ENCODE measurements at places on chromosomes 5 and 9.

GRCh38 chr5:79886456-79886855, 104.6 kb downstream of the MTX3 start:
- DNase-seq = no peak

- no peak for DNase-seq
Observed at GRCh38 chr5:72228960-72229359, 91.1 kb downstream of the MRPS27 start.

DNA sequence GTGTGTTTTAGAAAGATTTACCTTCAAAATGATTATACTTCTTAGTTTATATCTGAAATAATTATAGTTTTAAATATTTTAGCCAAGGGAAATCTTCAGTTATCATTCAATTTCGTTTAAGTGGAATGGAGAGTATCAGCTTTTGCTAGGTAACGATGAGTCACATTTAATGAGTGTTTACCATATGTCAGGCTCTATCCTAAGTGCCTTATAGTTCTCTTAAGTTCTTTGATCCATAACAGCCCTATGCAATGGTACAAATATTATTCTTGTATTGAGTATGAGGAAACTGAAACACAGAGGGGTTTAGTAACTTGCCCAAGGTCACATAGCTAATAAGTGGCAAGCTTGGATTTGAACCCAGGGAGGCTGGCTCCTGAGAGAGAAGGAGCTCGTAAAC, 37.5 kb upstream of the SHB start:
- no peak for DNase-seq

DNA sequence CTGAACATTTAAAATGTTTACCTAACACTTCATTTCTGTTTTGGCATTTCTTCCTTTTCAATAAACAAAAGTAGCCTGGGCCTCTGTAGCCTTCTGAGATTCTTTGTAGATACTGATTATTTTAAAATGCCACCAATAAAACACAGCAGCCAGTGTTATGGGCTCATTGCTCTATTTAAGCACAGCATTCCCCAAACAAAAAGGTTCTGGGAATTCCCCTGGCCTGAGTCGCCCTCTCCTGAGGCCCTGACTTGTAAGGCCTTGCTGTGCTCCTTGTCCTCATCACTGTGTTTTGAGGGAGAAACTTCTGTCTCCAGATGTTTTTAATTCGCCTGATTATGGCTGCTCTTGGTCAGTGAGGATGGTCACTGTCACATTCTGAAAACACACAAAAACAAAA, 33.0 kb upstream of the CTXN3 start:
- no peak for DNase-seq

GRCh38 chr9:84212246-84212645, 128.3 kb downstream of the SLC28A3 start:
- no peak for DNase-seq

DNA sequence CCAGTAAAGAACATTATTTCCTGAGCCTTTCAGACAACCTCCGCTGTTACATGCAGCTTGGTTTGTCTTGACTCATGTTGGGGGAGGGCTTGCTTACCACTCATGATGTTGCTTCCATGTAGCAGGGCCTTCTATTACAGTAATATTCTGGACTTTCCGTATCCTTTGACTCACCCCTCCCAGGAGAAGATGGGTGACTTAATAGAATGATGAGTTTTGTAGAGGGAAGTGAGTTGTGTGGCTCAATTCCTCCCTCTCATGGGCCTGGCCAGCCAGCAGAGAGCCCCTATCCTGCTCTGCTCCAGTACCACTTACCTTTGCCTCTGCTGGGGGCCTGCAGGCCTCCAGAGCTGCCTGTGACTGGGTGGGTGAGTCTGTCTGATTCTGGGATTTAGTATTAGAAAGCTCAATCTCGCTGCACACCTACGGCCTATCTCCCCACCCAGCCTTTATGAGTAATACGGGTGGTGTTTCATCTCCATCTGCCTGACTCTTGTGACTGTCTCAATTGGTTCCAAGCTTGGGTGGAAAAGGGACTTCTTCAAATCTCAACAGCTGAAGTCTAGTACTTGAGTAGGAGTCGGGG, 52.6 kb upstream of the KLF9 start:
- no peak for DNase-seq

GRCh38 chr9:129336130-129336528, 158.1 kb upstream of the IER5L start:
- DNase-seq = no peak

GRCh38 chr5:3225201-3225960, 370.3 kb upstream of the IRX1 start:
- DNase-seq = no peak

DNA sequence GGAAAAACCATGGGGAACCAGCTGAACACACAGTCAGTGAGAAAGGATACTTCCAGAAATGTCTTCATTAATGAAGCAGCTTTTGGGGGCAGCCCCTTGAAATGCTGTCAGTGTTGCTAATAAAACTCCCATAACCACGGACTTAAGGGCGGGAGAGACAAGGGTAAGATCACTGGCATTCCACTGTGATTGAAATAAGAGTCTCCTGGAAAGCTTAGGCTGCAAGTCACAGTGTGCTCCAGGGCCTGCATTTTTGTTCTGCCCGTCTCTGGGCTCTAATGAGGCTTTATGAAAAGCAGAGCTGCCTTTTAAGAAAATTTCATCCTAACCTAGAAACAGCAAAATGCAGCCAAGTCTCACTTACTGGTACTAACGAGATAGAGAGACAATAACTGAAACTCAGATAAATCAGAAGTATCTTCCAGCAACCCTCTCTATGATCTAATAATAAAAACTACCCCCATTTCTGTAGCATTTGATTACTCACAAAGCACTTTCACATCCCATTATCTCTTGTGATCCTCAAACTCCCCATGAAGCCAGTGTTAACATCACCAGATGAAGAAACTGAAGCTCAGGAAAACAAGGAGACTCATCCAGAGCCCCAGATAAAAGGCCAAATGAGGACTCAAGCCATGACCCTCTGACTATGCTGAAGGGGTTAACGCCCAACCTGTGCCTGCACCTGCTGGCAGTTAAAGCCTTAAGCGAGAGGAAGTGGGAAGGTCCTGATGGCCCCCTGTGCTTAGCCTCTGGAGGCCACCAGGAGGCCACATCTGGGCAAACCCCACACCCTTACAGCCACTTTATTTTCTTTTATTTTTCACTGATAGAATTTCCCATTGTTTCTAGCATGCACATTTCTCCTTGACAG, 37.5 kb downstream of the SPOCK1 start:
- DNase-seq = no peak

DNA sequence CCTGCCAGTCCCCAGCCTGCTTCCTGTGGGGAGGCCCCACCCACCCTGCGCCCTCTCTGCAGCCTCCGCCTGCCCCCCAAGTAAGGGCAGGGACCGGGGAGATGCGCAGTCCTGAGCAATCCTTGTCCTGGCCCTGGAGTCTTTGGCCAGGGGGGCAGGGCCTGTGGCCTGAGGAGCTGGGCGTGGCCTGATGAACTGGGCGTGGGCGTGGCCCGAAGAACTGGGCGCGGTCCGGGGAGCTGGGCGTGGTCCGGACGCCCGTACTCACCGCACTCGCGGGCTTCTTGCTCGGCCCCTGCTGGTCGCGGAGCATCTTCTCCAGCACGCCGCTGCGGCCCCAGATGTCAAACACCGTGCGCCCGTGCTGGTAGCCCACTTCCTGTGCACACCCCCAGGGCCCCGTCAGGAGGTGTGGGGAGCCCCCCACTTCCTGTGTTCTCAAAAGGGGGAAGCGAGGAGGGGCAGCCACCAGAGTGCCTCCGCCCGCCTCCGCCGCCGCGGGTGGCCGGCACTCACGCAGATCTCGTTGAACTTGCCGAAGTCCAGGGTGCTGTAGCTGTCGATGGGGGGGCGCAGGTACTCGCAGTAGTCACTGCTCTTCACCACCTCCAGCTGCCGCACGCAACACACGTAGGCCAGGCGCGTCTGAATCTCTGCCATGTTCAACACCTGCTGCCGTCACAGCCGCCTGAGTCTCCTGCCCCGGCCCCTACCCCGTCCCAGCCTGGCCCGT, 2.7 kb upstream of the NSMF start:
- DNase-seq = peak; percentile 36

DNA sequence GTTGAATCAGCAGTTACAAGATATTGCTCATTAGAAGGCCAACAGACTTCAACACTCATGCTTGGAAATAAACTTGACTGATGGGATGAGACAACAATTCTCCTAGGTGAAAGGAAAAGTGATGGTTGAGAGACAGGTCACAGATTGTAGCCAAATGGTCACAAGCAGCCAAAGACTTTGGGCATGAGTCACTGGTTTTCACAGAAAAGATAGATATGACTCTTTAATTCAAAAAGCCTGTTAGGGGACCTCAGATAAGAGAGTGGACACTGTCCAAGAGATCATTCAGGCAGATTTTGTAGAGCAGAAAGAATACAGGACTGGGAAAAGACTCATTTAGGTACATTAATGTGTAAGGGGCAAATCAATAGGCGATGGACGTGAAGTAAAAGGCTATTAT, 982.5 kb downstream of the MAT2B start:
- no peak for DNase-seq

Data from right hindlimb (tissue), 1 donor.